ENCODE measurements at places on chromosomes 7 and 10.

DNA sequence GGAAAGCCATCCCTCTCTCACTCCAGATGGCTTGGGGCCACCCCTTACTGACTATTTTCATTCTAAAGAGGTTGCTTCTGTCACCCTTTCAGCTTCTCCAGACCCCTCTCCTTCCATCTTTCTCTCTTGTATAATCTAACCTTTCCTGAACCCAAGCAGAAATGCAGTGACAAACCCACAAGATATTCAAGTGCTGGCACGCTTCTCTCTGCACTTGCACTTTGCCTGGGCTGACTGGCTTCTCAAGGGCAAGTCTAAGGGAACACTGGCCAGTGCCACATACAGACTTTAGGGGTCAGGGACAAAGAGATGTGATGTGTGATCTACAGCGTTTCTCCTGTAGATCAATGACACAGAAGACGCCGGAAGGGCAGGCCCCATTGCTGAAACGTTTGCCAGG is 150.4 kb upstream of the LANCL2 start:
- no peak for DNase-seq

DNA sequence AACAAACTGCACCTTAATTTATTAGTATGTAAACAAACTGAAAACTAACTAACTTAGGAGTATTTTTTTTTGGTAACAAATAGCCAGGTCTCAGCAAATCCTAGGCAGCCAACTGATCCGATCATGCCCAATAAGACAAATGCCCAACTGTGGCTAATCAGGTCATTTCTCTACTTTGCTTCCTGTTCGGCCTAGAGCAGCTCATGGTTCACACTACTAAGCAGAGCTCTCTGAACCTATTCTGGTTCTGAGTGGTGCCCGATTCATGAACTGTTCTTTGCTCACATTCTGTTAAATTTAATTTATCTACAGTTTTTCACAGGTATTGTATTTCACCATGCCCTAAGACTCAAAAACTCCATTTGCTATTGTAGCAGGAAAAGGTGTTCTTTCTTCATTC is 55.1 kb downstream of the CCDC3 start:
- no peak for DNase-seq

DNA sequence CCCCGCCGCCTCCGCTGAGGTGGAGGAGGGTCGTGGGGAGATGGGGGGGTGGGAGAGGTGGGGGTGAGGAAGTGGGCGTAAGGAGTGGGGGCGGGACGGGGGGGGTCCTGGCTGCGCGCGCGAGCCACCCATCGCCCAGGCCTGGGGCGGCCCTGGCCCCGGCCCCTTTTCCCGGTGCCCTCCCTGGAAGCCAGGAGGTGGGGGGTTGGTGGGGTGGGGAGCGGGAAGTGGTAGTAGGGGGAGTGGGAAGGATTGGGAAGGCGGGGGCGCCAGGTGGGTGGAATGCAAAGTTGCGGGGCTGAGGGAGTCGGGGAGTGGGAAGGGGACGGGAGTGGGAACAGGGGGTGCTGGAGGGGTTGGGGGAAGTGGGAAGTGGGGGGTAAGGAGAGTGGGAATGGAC is 319 bp upstream of the MMD2 start:
- DNase-seq: no peak

- no peak for DNase-seq
These were observed 25.2 kb upstream of the APBB1IP start for GRCh38 chr10:26412932-26413331.

DNA sequence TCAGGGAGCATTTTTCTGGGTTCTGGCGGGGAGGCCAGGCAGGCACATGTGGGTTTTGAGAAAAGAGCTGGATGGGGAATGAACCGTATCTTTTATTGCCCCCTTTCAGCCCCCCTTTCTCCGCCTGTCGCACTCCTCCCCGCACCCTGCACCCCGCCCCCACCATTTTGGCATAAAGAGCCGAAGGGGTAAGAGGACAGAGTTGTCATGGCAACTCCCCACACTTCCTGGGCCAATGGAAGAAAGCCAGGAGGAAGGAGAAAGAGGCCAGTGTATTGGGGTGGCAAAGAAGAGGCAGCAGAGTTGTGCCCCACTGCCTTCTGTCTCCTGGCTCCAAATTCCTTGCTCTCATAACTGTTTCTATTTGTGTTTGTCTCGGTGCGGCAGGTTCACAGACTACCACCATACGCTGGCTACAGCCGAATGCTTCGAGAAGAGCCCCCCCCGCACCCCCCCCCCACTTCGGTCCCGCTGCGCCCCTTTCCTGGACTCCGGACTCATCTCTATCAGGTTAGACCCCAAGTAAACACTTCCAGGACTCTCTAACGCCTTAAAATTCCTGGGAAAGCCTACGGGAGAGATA is 3.4 kb downstream of the KCNIP2 start:
- DNase-seq: peak; percentile 58

- DNase-seq: no peak
These were observed 10.2 kb downstream of the CYP26A1 start for GRCh38 chr10:93083743-93084539.

DNA sequence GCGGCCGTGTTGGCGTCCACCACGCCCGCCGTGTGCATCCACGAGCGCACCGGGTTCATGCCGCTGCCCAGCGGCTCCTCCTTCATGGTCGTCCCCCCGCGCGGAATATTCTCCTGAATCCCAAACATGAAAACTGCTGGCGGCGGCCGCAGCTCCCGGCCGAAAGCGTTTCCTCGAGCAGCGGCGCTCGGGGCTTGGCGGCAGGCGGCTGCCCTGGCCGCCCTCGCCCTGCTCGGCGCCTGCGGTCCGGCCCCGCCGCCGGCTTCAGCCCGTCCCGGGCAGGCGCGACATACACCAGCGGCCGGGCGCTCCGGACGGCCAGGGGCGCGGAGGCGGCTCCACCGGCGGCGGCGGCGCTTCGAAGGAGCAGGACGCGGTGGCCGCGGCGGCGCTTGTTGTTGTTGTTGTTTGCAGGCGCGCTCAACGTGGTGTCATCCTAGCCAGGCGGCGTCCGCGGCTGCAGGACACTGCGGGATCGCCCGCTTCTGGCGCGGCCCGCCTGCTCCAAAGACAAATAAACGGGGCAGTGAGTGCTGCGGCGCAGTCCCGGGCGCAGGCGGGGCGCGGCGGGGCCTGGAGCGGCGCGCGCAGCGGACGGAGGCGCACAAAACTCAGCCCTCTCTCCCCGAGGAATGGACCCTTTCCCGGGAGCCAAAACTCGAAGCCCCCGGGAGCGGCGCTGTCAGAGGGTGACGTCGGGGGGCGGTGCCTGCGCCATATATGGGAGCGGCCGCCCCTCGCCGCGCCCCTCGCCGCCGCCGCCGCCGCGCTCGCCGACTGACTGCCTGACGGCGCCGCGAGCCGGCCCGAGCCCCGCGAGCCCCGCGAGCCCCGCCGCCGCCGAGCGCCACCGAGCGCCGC is at the start of gene EBF3:
Gene EBF3 (minus strand): TSS at position 634 of the 861 bp plus-strand sequence. CDS start 506 bp downstream, at position 128.
- no peak for DNase-seq

Measured in NAMALWA (cell line).